ENCODE measurements at places on chromosomes 13 and 19. TPM values are rescaled to one million over a fixed set of nuclear protein-coding genes. Genes with fewer than 3 reads are reported as not detected.

The KIR2DL4 gene
- not detected for total RNA-seq

The C19orf18 gene
- total RNA-seq, result 0.83 TPM

The ATP5F1D gene
- total RNA-seq, result 20.5 TPM

The ZNF560 gene
- 3.3 TPM for total RNA-seq

The ATP4B gene
- total RNA-seq, result not detected

The FGF21 gene
- not detected for total RNA-seq

The KCNK6 gene
- total RNA-seq, result 3.0 TPM

The LIM2 gene
- not detected for total RNA-seq

The MYH14 gene
- not detected for total RNA-seq

The LGI4 gene
- 0.17 TPM for total RNA-seq

The ZNF460 gene
- 78.1 TPM for total RNA-seq

The DZIP1 gene
- 29.5 TPM for total RNA-seq

The BSG gene
- 246 TPM for total RNA-seq

The NCAN gene
- total RNA-seq, result under 0.01 TPM

The RNF17 gene
- not detected for total RNA-seq

The N4BP2L1 gene
- 5.9 TPM for total RNA-seq

The TMEM150B gene
- not detected for total RNA-seq

The RNF113B gene
- total RNA-seq, result not detected

The INSR gene
- total RNA-seq, result 25.4 TPM

The PEAK3 gene
- total RNA-seq, result not detected

The ZNF471 gene
- 9.2 TPM for total RNA-seq

The ZNF98 gene
- total RNA-seq, result not detected

The MLLT1 gene
- 6.4 TPM for total RNA-seq

The REXO1 gene
- total RNA-seq, result 4.1 TPM

The ZNF567 gene
- 5.9 TPM for total RNA-seq

The IGFLR1 gene
- 0.51 TPM for total RNA-seq
